ENCODE measurements at places on chromosomes 5 and 9.

DNA sequence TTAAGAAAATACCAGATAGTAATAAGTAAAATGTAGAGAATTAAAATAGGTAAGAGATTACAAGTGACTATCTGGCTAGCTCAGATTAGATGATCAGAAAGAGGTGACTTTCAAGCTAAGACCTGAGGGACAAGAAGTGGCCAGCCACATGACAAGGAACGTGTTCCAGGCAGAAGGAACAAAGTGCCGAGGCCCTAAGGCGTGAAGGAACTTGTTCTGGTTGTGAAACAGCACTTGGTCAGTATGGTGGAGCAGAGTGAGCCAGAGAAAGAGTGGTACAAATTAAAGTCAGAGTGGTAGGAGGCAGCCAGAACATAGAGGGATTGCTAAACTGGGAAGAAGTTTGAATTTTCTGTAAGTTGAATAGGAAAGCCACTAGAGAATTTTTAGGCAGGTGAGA is 73.6 kb downstream of the ADRB2 start:
- no peak for DNase-seq

DNA sequence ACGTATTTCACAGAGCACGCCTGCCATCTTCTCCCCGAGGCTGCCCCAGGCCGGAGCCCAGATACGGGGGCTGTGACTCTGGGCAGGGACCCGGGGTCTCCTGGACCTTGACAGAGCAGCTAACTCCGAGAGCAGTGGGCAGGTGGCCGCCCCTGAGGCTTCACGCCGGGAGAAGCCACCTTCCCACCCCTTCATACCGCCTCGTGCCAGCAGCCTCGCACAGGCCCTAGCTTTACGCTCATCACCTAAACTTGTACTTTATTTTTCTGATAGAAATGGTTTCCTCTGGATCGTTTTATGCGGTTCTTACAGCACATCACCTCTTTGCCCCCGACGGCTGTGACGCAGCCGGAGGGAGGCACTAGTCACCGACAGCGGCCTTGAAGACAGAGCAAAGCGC is 9.6 kb downstream of the QRFP start:
- no peak for DNase-seq

DNA sequence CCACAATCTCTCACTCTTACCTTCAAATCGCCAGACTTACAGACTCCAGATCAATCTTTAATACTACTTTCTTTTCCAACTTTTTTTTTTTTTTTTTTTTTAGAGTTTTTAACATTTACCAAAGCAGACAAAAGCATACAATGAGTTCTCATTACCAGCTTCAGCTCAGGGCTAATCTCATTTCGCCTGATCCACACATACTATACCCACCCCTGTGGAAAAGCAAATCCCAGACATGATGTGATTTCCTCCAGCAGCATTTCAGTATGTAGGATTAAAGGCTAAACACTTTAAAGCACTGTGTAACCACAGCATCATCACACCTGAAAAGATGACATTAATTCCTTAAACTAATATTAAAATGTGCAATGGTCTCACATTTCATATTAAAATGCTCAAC is 138.8 kb upstream of the RETREG1 start:
- DNase-seq = no peak

GRCh38 chr5:153676406-153676805 is 185.9 kb downstream of the GRIA1 start:
- DNase-seq = no peak
